ENCODE measurements at places on chromosomes 7 and 10.

DNA sequence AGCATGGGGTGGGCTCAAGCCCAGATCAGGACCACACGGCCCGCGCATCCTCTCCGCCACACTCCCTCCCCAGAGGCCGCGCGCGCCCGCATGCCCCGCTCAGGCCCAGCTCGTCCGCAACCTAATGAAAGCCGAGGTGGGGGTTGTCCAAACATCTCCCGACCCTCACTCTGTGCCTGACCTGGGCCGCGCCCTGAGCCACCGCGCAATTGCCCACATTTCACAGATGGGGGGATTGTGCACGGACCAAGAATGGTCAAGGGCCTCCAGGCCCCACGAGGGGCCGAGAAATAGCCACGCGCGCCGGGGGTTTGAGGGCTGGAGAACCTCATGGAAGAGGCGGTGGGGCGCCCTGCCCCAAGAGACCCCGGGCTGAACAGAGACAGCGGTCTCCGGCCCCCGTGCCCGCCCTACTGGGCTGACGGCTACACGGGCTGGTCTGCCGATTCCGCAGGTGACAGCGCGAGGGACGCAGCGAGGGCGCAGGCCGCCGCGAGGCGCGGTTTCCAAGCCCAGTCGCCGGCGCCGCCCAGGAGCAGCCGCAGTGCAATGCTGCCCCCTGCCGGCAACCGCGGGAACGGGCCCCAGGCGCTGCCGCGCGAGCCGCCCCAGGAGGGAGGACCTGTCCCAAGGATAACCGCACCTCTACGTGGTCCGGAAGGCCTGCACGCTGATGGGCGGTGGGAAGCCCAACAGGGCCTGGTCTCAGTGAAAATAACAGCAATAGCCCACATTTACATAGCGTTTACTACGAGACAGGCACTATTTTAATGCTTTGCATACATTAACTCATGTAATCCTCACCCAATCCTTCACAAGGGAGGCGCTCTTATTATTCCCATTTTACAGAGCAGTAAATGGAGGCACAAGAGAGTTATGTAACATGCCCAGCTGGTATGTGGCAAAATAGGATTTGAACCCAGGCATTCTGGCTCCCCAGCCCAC, 10.5 kb upstream of the GRID1 start:
- peak; percentile 43 for DNase-seq

GRCh38 chr10:11227103-11227502, 209.4 kb downstream of the CELF2 start:
- DNase-seq: no peak

DNA sequence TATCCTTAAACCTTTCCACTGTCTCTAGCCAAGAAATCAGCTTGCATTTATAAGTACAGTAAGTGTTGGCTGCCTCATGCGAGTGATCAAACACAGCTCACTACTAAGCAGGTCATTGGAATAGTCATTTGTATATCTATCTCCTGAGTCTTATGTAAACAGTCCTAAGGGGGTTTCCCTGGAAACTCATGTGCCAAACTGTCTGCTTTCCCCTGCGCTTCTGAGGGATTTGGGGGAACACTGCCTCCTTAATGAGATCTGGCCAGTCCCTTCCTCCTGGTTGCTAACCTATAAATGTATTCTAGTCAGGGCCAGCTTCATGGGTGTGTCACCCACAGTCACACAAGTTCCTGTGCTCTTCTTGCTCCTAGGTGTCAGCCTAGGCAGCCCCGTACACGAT, 133.1 kb downstream of the CD36 start:
- no peak for DNase-seq

- DNase-seq: no peak
Observed at GRCh38 chr10:70191972-70192305, 21.6 kb upstream of the SAR1A start.

DNA sequence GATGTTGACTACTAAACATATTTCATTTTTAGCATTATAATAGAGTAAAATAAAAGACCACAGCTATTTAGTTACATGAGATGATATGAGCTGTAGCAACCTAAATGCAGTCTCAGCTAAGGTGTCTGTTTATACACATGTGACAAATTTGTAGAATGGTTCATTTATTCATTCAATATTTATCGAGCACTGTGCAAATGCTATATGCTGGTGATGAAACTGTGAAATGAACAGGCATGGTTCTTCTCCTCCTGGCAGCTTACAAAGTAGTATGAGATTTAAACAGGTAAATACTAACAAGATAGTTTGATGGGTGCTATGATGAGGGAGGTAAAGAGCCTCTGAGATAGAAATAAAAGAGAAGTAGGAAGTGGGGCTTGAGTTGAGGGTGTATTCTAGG, 60.8 kb downstream of the LRGUK start:
- DNase-seq: no peak

- no peak for DNase-seq
Observed at GRCh38 chr10:61589547-61590243, 73.0 kb upstream of the CABCOCO1 start.

DNA sequence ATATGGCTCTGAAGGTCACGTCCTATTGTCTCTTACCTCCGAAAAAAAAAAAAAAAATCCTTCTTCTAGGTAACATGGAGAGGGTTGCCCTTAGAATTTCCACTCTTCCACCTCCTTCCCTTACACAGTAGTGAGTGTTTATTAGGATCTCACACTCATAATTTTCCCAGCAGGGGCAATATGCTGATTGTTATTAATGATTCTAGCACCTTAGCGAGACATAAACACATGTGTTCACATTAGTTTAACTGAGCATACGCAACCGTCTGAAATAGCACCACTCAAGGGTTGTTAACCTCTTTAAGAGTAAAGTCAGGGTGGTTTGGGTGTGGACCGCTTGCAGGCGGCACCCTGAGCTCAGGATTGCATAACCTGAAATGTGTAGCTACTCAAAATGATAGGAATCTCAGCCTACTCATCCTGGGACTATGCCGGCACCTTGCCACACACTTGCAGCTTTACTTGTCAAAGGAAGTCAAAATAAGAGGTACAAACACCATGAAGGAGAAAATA, 52.2 kb downstream of the CPEB3 start:
- no peak for DNase-seq

DNA sequence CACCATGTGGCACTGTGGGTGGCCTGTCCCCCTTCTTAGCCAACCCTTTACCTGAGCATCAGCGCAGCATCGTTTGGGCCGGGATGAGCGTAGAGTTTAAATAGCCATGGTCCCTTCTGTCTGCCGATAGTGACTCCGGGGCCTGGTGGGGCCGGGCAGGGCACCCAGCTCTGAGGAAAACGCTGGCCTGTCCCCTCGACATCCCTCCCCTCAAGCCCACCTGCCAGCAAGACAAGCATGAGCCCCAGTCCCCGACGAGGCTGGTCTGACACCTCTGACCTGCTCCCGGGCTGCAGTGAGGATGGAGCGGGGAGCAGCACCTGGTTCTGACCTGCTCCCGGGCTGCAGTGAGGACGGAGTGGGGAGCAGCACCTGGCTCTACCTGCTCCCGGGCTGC, 31.1 kb upstream of the CNPY1 start:
- no peak for DNase-seq

GRCh38 chr7:49791088-49791741, 17.8 kb downstream of the VWC2 start:
- DNase-seq: no peak

DNA sequence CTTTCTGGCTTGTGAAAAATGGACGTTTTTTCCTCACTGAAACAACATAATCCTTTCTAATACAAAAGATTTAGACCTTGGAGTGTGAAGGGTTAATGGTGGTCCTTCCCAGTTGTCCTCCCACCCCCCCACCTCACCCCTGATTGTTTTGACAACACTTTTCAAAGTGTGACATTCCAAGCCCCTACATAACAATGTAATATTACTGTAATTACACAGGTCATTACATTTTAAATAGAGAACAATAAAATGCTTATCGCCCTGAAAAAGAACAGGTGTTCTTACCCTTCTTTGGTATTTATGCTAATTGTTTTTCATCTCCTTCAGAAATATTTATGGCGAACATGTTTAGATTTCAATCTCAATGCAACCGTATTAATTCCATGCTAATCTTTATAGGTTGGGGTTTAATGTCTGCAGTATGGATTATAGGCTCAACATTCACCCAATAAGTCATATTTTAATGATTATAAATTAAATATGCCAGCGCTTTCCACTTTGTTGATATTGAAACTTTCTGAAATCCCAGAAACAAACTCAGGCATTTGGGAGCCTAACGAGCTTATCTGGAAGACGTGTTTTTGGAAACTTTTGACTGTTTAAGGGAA, 5.0 kb downstream of the TCF7L2 start:
- no peak for DNase-seq

DNA sequence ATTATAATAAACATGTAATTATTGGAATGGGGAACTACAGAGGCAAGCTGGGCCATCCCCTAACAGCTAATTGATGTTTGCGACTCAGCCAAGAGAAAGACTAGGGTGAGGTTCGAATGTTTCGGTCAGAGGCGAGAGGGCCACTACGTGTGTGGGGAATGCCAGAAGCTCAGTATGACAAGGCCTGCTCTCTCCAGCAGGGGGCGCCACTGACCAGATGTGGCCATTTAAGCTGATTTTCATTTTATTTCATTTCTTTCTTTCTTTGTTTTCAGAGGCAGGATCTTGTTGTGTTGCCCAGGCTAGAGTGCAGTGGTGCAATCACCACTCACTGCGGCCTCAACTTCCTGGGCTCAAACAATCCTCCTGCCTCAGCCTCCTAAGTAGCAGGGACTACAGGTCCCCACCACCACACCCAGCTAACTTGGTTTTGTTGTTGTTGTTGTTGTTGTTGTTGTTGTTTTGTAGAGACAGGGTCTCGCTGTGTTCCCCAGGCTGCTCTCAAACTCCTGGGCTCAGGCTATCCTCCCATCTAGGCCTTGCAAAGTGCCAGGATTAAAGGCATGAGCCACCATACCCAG, 38.1 kb downstream of the TMEM130 start:
- DNase-seq: no peak

DNA sequence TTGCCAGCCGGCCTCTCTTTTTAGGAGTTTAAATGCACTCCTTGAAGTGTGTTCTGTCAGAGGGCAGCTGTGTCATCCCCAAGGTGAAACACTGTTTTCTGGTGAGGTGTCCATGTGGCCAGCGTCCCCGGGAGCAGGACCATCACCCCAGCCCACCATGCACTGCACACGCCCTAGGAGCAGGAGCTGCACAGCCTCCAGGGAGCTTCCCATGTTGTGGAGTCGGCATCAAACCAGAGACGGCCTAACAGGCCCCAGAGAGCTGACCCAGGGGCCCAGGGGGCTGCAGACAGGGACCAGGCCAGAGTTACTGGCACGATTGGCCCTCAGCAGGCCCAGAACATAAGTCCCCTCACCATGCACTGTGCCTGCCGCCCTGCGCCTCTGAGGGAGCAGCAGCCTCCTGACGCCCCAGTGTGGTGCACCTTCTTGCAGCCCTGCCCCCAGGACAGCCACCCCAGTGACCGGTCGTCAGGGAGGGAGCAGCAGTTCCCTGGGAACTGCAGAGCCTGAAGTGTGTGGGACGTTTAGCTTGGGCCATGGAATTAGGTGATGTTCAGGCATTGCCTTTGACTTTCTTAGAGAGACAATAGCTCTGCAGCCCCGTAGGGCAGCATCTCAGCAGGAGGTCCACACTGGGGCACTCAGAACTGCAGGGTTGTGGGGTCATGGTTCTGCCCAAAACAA, 97.9 kb downstream of the NKX6-2 start:
- no peak for DNase-seq

- DNase-seq: no peak
Observed at GRCh38 chr7:110448918-110449317, 642.0 kb upstream of the LRRN3 start.

DNA sequence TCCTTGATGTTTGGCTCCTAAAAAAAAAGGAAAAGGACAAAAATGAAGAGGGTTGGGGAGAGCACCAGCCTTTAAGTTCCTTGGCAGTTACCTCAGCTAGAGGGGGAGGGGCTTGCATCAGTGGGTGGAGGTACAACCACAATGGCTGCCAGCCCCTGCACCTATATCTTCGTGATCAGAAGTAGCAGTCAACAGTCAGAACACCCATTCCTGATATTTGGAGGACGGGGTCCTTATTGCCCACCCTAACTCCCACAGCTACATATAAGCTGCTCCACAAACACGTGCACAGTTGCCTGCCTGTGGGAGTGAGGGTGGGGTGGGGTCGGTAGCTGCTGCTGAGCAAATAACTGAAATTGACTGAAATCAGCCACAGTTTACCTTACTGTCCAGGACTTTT, 26.2 kb downstream of the C1GALT1 start:
- no peak for DNase-seq

DNA sequence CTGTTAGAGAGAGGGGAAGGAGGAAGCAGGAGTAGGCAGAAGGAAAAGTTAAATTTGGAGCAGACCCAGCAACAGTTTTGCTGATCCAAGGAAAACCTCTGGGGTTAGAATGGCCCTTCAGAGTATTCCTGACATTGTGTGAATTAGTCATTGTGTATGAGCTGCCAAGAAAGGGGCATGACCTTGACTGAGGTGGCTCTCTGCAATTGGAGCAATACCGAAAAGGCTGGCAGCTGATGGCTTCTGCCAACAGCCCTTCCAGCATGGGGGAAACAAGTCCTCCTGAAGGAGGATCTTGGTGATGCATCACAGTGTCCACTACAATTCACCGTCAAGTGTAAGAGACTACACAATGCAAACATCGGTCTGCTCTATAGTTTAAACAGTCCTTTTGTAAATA, 20.6 kb upstream of the WASL start:
- DNase-seq: peak; percentile 26

- DNase-seq: no peak
Observed at GRCh38 chr7:35571611-35572240, 123.2 kb downstream of the HERPUD2 start.

DNA sequence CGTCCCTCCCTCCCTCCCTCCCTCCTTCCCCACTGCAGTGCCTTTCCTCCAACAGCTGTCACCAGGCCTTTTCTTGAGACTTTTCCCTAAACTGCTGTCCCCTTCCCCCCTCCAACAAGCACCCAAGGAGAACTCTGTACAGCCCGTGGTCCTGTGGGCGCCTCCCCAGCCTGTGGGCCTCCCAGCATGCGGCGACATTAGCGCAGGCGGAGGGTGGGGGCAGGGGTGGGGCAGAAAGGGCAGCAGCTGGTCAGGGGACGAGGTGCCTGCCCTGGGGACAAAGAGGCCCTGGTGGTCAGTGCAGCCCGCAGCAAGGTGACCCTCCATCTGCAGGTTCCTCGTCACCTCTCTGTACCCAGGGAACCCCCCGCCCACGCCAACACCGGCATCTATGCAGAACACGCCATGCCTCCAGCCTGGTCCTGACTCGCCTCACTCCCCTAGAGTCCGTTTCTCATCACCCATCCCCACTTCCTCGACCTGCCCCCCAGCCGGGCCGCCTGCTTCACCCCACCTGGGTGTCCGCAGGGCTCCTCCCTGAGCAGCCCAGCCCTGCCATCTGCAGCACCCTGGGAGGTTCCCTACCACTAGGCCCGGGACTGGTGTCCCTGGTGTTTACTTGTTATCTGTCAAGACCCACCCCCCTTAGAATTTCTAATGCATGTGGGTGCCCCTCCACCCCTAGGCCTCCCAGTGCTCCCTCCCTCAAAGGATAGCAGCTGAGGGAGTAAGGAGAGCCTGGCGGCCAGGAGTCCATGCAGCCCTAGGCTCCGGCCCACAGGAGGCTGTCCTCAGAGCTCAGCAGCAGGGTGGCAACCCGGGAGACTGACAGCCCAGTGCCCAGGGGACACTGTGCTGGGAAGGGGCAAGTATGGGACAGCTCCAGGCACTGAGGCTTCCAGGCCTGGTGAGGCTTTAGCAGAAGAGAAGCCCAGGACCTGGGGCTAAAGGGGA, 147.8 kb downstream of the ARHGAP22 start:
- DNase-seq: no peak

GRCh38 chr10:11598712-11599397, 12.6 kb downstream of the USP6NL start:
- no peak for DNase-seq

- no peak for DNase-seq
Observed at GRCh38 chr10:11553773-11554381, 57.6 kb downstream of the USP6NL start.

Data from GOT3 (cell line).